Activated CD8-positive, alpha-beta memory T cell treated with anti-CD3 and anti-CD28 coated beads for 1 hour (primary cell): ENCODE measurements at places on chromosomes 4 and X.

GRCh38 chr4:67130411-67130810 is 414.9 kb downstream of the CENPC start:
- no peak for DNase-seq

DNA sequence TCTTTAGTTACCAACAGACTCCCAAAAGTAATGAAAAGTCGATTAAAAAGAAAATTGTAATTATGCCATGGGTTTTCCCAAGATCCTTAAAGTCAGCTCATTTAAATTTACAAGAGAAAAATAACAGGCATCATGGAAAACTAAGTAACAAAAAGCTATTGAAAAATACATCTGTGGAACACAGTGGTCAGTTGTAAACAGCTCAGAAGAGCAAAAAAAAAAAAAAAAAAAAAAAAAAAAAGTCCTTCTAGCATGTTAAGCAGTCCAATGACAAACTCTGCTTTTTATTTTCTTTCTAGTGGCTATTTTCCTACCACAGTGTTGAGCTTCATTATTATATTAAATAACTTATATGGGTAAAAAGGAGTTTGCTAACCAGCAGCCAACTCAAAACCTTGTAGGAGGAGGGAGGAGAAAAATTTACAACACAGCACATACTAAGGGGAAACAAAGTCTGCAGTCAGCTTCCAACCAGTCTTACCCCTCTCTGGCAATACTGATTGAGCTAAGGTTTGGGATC is 44.9 kb downstream of the RASGEF1B start:
- no peak for DNase-seq

GRCh38 chr4:107712236-107712635 is 7.8 kb downstream of the PAPSS1 start:
- DNase-seq: no peak

GRCh38 chr4:87390551-87390890 is 467 bp downstream of the HSD17B11 start:
- DNase-seq: no peak

- DNase-seq: no peak
Observed at GRCh38 chrX:154032160-154032559, 12.5 kb upstream of the IRAK1 start.

DNA sequence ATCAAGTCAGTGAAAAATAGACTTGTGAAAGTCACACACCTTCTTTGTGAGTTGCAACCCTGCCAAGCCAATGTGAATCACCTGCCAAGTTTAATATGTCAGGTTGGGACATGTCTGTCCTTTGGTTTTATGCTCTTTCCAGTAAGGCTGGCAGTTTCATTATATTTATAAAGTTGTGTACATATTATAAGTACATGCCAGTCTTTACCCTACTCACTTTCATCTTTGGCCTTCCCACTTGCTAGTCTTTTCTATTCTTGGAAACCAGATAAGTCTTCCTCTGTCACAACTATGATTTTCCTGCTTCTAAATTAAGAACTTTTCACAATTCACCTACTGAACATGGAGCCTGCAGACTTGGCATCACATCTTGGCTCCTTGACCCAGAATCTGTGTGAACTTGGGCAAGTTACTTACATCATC is 680.7 kb upstream of the BOD1L1 start:
- DNase-seq: no peak
